ENCODE measurements at places on chromosomes 1 and 21.

DNA sequence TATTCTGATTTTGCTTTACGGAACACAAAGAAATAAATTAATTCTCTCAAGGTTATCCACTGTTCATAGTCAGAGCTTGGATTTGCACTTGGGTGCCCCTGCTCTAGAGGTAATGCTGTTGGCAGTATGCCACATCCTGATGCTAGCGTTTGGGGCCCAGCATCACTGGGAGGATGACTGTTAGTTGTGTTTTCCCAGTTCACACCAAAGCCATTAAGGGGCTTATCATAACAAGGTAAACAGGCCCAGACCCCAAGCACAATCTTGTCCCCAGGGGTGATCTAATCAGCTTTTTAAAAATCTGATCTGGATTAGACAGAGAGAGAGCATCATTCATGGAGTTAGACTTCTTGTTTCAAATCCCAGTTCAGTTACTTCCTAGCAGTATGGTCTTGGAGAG is 60.2 kb upstream of the PBX1 start:
- no peak for DNase-seq

DNA sequence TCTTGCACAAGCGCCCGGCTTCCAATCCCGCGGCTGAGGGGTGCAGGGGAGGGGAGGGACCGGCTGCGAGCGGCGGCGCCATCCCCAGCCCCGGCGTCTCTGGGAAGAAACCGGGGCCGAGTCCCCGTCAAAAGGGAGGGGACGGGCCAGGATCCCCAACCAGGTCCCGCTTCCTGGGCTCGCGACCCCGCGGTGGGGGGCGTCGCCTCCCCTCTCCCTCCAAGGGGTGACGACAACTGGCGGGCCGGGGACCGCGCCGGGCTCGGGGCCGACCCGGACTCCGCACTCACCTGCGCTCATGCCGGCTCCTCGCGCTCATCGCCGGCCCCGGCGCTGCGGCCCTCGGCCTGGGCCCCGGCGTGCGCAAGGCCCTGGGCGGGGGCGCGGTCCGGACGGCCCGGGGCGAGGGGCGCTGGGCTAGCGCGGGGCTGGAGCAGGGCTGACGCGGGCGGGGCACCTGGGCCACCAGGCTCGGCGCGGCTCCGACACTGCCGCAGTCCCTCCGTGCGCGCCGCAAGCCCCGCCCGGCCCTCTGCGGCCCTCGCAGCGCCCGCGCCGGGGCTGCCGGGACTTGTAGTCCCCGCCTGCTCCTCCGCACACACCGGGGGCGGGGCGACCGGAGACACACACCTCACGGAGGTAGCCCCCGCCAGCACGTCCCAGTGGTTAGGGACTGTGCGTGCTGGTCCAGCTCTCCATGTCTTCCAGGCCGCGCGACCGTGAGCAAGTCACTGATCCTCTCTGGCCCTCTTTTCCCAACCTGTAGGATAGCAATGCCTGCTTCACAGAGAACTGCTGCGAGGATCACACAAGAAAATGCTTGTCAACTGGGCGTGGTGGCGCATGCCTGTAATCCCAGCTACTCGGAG is at the start of gene ATP13A2:
Gene ATP13A2, minus strand, starts transcription at position 490 of the 869 bp plus-strand sequence. Its CDS starts 190 bp downstream, at position 300.
- DNase-seq: peak; percentile 79

- no peak for DNase-seq
Observed at GRCh38 chr1:67208217-67208616, 42.0 kb downstream of the IL23R start.

DNA sequence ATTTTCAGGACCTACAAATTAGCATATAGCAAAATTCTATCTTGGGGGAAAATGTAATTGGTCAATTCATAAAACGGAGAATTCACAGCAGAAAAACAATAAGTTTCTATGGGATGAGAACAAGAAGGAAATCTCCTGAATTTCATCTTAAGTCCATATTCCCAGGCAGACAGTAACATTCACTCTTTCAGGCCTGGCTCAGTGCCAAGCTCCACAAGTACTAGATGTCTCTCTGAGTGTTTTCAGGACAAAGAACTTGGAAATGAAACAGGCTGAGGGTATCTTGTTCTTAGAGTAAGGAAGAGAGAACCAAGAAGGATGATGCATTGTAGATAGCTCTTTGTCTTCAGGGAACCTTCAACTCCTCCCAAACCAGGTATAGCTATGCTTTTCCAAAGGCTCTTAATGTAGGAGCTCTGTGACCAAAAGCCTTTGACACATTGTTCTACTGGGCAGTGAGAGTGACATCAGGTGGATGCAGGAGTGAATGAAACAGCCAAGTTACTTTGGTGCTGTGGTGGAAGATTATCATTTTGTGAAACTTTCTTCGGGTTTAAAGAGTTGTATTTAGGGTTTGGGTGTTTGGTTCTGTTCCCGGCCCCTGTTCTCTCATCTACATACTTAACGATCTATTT is 298.3 kb downstream of the GPATCH2 start:
- DNase-seq: no peak

- DNase-seq: no peak
Observed at GRCh38 chr1:199150756-199151155, 511.9 kb downstream of the PTPRC start.

DNA sequence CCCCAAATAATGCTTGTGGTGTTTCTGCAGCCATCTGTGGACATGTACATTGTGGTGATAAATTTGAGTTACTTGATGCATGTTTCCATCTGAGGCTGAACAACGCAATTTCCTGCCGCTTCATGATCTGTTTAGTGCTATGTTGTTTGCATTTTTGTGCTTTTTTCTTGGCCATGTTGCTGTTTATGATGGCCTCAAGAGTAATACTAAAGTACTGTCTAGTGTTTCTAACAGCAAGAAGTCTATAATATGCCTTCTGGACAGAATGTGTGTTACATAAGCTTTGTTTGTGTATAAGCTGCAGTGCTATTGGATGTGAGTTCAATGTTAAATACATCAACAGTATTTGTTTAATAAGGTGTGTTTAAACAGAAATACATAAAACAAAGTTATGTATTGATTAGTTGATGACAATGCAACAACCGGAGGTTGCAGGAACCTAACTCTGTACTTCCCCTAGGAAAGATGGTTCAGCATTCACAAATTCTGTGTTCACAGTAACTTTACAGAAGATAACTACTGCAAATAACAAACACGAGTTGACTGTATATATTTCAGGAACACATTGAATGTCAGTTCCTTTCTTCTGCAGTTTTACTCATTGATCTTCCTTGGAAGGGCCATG is 114.8 kb upstream of the USP24 start:
- DNase-seq: no peak

DNA sequence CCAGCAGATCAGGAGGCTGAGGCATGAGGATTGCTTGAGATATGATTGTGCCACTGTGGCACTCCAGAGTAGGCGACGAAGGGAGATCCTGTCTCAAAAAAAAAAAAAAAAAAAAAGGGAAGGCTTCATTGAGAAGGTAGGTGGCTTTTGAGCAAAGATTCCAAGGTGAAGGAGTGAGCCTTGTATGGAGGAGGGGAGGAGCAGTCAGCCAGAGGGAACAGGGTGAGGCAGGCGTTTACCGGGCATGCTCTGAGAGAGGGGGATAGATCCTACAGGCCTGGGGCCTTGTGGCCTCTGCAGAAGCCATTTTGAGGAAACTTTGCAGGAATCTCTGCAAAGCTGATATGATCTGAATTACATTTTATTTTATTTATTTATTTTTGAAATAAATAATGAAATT is 5.1 kb upstream of the HDAC1 start:
- DNase-seq: no peak

GRCh38 chr1:11337580-11338073 is 64.6 kb downstream of the UBIAD1 start:
- DNase-seq: peak; percentile 60

GRCh38 chr1:240801442-240801841 is 189.5 kb upstream of the GREM2 start:
- DNase-seq: no peak

DNA sequence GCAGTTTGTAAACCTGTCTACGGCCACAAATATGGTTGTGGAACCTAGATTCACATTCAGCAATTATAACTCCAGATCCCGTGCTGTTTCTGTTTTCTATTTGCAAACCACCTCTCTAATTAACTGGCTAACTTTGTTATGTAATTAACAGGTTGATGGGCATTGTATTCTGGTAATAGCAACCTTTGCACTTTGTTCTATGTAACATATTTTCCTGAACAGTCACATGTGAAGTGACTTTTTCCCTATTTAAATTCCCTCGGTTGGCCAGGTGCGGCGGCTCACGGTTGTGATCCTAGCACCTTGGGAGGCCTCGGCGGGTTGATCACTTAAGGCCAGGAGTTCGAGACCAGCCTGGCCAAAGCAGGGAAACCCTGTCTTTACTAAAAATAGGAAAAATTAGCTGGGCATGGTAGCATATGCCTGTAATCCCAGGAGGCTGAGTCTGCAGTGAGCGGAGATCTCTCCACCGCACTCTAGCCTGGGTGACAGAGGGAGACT is 1.4 kb downstream of the ACADM start:
- DNase-seq: no peak

DNA sequence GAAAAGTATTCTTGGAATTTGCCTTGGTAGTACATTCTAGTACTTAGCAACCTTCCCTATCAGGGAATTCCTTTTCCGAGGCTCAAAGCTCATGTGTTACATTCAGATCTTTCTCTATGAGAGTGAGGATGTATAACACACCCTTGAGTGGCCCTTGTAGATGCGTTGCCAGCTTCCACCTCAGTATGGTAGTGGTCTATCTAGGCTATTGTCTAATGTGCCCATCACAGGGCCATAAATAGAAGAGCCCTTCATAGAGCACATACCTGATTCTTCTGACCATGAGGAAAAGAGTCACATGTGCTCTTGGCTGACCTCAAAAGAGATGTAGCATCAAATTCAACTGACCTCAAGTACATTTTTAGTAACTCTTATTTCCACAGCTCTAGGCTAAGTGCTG is 14.0 kb upstream of the ZC3H11B start:
- no peak for DNase-seq

DNA sequence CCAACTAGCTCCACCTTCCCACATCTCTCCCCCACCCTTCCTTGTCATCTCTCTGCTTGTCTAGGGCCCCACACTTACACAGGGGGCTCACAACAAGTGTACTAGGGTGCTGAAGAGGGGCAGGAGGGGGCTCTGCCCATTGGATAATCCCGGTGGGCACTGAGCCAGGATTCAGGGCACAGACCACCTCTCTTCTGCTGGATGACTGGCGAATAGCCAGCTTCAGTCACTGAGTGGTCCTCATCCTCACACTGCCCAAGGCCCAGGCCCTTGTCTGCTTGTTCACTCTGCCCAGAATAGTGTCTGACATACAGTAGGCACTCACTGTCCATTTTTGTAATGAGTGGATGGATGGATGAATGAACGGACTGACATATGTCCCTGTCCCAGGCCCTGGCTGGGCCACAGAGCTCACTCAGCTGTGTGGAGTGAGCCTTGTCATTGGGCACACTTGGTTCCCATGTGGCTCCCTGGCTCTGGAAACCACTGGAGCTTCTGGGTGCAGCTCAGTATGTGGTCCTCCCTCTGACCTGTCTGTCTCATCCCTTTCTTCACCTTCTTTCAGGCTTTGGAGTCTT is 36.6 kb downstream of the FOXO6 start:
- DNase-seq: no peak

- DNase-seq: no peak
Observed at GRCh38 chr1:76279101-76279748, 204.7 kb downstream of the ST6GALNAC3 start.

DNA sequence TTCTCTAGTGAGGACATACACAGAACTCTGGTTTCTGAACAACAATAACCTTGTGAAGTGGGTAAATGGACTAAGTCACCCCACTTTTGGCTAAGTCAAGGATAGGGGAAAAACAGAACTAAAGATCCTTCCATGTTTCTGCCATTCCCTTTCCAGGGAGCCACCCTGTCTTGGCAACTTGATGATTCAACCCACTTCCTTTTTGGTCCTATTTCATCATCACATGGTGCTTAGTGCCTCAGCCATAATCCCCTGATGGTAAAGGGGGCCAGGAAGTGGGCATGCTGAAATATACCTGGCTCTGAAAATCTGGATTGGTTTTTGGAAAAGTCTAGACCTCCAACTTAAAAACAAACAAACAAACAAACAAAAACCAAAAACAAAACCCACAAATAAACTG is 206.4 kb upstream of the FOXD3 start:
- no peak for DNase-seq

DNA sequence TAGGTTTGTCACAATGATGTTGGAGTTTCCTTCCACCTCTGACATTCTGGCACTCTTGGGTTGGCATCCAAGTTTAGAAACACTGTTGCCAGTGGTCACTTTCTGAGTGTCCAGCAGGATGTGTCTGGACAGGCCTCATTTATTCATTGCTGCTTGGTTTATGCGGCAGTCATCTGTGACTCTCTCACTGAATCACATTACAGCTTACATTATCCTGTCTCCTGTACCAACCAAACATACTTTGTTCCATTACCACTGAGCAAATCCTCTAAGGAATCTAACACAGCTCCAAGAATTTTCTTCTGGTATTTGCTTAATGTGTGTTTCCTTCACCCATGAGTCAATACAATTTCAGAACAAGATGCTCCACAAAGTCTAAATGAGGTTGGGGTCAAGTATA is 19.9 kb downstream of the SGIP1 start:
- no peak for DNase-seq
